ENCODE measurements at places on chromosomes 16 and 17.

DNA sequence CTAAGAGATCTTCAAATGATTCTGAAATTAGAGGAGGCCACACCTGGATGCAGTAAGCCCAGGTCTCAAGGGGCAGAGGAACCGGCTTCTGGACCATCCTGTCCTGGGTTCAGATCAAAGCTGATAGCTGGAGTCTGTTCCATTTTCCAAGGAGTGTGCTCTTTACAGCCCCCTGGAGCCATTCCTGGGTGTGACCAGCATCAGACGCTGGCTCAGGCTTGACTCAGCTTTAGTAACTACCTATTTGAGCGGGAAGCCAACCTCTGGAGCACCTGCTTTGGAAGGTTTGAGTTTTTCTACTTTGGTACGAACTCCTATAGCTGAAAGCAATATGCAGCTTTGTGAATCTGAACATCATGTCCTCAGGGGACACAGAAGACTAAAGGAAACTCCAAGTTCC lies 12.9 kb upstream of the BBS2 start:
- no peak for DNase-seq
- H3K4me1 ChIP-seq = no peaks in the 10 kb centered on the region

GRCh38 chr17:4940555-4941318 lies 669 bp downstream of the RNF167 start:
- peak overlapping the region; percentile 98 for H3K27ac ChIP-seq
- H3K27me3 ChIP-seq = no peaks in the 10 kb centered on the region
- H3K4me3 ChIP-seq = peak overlapping the region; percentile 86
- H3K36me3 ChIP-seq = peaks cover 43% of the 10 kb centered on the region
- peaks cover 22% of the 10 kb centered on the region for H3K4me1 ChIP-seq

- peaks cover 21% of the 10 kb centered on the region for H3K27me3 ChIP-seq
- H3K27ac ChIP-seq = no peak overlapping the region
- DNase-seq = no peak
- no peaks in the 10 kb centered on the region for H3K36me3 ChIP-seq
- H3K4me3 ChIP-seq = no peak overlapping the region
- no peaks in the 10 kb centered on the region for H3K4me1 ChIP-seq
Observed at GRCh38 chr17:12547831-12548230, 117.9 kb upstream of the MYOCD start.

GRCh38 chr16:81700071-81700779 lies 78.9 kb upstream of the PLCG2 start:
- DNase-seq = no peak
- no peak overlapping the region for H3K27ac ChIP-seq
- no peaks in the 10 kb centered on the region for H3K4me1 ChIP-seq

DNA sequence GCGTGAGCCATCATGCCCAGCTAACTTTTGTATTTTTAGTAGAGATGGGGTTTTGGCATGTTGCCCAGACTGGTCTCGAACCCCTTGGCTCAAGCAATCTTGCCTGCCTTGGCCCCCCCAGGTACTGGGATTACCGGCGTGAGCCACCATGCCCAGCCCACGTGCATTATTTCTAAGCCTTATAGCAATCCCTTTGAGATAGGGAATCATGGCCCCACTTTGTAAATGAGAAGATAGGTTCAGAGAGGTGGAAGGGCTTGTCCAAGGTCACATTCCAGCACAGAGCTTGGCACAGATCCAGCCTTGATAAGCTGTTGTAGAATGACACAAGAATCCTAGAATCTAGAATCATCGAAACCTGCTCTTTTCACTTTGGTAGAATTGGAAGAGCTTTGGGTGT lies 4.2 kb upstream of the PYCARD start:
- H3K36me3 ChIP-seq = no peaks in the 10 kb centered on the region
- H3K27ac ChIP-seq = no peak overlapping the region
- no peaks in the 10 kb centered on the region for H3K4me1 ChIP-seq
- peaks cover 42% of the 10 kb centered on the region for H3K27me3 ChIP-seq

DNA sequence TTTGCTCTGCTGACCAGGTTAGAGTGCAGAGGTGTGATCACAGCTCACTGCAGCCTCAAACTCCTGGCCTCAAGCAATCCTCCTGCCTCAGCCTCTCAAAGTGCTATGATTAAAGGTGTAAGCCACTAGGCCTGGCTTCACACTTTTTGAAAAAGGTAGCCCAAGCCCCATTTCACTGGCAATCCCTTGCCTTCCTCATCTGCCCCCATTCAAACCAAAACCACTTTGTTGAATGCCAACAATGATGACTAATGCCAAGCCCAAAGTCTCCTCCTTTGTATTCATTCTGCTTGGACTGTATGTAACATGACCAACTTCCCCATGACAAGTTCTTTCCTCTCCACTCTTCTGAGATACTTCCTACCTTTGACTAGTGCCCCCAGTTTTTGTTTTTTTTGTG lies 33.1 kb downstream of the N4BP1 start:
- no peaks in the 10 kb centered on the region for H3K36me3 ChIP-seq
- no peak overlapping the region for H3K27ac ChIP-seq
- DNase-seq = no peak
- H3K27me3 ChIP-seq = no peaks in the 10 kb centered on the region
- H3K4me3 ChIP-seq = no peak overlapping the region

DNA sequence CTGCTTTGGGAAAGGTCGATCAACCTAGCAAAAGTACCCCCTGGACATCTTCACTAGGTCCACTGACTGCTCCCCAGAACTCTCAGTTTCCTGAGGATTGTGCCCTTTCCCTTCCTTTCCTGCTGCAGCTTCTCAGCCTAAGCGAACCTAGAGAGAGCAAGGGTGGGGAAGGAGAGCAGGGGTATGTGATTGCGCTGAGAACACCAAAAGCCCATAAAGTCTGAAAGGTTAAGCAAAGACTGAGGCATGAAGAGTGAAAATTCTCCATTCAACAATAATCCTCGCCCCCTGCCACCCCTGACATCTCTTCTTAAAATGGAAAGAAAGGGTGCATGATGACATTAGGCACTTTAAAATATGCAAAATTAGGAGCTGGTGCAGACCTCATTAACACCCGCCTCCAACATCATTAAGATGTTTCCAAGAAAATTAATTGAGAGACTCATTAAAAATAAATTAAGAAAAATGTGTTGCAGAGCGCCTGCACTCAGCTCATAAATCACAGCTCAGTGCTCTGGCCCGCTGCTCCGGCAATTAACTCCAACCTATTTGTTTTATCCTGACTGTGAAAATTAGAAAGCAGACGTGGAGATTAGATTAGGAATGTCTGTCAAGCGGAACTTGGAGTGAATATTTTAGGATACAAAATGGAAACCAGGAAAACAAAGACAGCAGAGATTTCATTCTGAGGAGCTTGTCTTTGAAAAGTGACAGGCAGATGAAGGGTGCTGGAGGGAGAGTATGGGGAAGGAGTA lies 49.1 kb upstream of the PMFBP1 start:
- no peaks in the 10 kb centered on the region for H3K27me3 ChIP-seq
- H3K4me3 ChIP-seq = no peak overlapping the region
- peak overlapping the region; percentile 79 for H3K27ac ChIP-seq
- no peaks in the 10 kb centered on the region for H3K36me3 ChIP-seq
- peaks cover 16% of the 10 kb centered on the region for H3K4me1 ChIP-seq
- no peak for DNase-seq

DNA sequence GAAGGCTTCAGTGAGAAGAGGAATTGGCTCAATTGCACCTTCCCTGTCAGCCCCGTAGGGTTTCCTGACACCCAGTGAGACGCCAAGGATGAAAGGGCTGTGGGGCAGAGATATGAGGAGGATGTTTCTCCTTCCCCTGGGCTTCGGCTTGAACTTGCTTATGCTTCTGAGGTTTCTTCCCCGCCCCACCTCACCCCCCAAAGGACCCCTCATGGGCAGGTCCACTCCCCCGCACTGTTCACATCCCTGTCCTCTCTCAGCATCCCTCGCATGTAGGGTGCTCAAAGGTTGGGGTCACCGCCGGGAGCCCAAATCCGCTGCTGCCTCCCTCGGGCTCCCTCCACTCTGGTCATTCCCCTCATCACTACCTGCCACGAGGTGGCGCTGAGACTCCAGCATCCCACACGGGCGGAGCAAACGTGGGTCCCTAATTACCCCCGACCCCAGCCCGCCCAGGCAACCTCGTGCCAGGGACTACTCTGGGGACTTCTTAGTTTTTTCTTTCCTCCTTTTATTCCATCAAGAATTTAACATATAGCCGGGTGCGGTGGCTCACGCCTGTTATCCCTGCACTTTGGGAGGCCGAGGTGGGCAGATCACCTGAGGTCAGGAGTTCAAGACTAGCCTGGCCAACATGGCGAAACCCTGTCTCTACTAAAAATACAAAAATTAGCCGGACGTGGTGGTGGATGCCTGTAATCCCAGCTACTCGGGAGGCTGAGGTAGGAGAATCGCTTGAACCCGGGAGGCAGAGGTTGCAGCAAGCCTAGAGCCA lies 3.3 kb upstream of the TRARG1 start:
- H3K4me3 ChIP-seq = peak overlapping the region; percentile 14
- peaks cover 44% of the 10 kb centered on the region for H3K27me3 ChIP-seq
- H3K27ac ChIP-seq = no peak overlapping the region
- no peaks in the 10 kb centered on the region for H3K4me1 ChIP-seq
- no peaks in the 10 kb centered on the region for H3K36me3 ChIP-seq

GRCh38 chr16:88880226-88881006 lies 14.0 kb upstream of the PABPN1L start:
- peaks cover 74% of the 10 kb centered on the region for H3K27me3 ChIP-seq
- H3K4me1 ChIP-seq = no peaks in the 10 kb centered on the region
- H3K36me3 ChIP-seq = no peaks in the 10 kb centered on the region
- H3K4me3 ChIP-seq = no peak overlapping the region
- no peak for DNase-seq

GRCh38 chr16:13519871-13520270 lies 400.1 kb upstream of the ERCC4 start:
- H3K4me3 ChIP-seq = no peak overlapping the region
- no peaks in the 10 kb centered on the region for H3K27me3 ChIP-seq
- H3K4me1 ChIP-seq = no peaks in the 10 kb centered on the region
- H3K27ac ChIP-seq = no peak overlapping the region
- H3K36me3 ChIP-seq = no peaks in the 10 kb centered on the region

- H3K4me3 ChIP-seq = no peak overlapping the region
- no peak for DNase-seq
- no peaks in the 10 kb centered on the region for H3K36me3 ChIP-seq
- no peaks in the 10 kb centered on the region for H3K27me3 ChIP-seq
Observed at GRCh38 chr16:12205378-12206097, 229.0 kb downstream of the SNX29 start.
